ENCODE measurements at places on chromosomes 16 and 17.
A peak's percentile ranks its signal among the peaks of the same experiment; 100 is the strongest.

DNA sequence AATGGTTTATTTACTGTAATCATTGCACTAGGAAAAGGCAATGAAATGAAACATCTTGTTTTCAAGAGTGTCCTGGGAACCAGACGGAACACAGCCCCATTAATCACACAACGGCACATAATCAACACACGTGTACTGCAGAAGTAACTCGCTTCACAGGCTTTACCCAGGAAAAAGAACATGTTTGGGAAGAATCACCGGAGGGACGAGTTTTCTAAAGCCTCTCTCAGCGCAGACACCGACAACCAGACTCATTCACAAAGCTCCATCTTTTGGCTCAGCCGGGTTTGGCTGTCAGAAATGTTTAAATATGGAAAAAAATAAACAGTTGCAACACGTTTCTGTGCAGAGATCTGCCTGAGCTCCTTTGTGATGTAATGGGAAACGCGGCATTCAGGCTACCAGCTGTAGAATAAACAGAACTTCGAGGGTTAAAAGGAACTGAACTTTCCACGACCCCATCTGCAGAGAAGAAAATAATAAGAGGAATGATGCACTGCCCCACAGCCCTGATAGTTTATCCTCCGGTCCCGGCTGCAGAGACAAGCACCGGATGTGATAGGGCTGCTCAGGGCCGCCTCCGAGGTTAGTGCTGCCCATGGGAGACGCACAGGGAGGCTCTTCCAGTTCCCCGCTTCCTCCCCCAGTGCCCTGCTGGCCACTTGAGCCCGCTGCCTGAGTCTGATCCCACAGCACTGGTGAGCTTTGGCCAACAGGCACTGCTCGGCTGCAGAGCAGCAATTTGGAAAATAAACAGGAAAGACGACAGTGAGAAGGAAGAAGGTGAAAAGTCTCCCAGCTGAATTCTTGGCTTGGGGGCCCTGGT, 119.8 kb downstream of the HIC1 start:
- DNase-seq = no peak

DNA sequence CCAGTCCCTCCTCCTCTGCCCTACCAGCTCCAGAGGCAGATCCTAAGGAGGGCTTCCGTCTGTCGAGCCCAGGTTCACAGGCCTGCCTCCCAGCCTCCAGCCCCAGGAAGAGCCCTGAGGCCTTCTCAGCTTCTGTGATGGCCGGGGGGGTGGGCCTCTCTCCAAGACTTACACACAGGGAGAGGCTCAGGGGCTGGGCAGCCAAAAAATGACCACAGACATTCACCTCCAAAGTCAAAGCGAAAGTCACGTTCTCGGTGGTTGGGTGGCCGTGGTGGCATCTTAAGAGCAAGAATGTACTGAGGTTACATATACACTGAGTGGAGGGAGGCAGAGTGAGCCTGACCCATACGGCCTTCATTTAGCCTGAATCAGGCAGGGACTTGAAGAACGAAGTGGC, 119.1 kb downstream of the CCDC182 start:
- no peak for DNase-seq

GRCh38 chr16:54512467-54512995, 225.9 kb upstream of the IRX3 start:
- DNase-seq = no peak

DNA sequence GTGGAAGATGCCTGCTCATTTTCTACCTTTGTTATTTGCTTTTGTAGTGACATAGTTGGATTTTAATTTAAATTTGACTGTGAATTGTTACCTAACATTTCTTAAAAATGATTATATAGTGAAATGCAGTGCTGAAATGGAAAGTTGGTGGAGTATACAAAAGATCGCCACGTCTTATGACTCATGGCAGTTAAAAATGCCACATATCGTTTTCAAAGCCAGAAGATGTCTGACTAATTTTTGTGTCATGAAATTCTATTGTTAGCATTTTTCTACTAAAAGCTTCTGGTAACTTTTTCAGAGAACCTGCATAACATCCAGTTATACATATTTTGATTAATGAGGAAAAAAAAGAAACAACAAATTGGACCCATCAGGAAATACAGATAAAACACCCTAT, 20.6 kb downstream of the MAP2K4 start:
- peak; percentile 41 for DNase-seq

DNA sequence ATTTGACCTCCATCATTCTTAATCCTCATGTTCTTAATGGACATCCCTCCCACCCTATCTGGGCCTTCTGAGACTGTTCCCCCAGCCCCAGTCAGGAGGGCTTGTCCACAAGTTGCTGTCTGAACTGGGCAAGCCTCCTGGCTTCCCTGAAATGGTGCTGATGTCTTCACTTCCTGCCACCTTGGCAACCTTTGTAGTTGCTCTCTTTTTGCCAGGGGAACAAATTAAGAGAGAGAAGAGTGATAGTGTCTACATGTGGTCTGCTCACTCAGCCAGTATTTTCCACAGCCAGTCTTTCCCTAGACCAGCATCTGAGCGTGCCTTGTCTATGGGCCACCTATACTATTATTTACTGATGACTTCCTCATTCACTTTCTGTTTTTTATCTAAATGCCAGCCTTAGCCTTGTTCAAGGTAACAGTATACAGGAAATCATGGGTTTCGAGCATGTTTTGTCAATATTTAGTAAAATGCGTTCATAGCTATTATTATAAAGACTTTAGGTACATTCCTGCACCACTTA, 710.1 kb downstream of the MAF start:
- DNase-seq = no peak

DNA sequence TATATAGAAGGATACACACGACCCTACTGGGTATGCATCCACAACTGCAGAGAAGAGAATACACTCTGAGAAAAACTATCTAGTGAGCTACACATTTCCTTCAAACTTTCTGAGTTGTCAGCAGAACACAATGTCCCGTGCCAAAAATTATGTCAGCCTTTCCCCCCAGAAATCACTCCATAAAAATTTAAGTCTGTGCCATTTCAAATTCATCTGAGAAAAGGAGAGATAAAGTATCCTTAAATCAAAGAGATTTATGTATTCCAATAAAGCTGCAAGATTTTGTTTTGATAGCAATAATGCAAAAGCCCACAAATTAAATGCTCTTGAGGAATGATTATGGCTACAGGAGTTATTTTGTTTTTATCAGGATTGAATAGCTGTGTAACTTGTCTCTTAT, 760.1 kb downstream of the CDH11 start:
- no peak for DNase-seq

DNA sequence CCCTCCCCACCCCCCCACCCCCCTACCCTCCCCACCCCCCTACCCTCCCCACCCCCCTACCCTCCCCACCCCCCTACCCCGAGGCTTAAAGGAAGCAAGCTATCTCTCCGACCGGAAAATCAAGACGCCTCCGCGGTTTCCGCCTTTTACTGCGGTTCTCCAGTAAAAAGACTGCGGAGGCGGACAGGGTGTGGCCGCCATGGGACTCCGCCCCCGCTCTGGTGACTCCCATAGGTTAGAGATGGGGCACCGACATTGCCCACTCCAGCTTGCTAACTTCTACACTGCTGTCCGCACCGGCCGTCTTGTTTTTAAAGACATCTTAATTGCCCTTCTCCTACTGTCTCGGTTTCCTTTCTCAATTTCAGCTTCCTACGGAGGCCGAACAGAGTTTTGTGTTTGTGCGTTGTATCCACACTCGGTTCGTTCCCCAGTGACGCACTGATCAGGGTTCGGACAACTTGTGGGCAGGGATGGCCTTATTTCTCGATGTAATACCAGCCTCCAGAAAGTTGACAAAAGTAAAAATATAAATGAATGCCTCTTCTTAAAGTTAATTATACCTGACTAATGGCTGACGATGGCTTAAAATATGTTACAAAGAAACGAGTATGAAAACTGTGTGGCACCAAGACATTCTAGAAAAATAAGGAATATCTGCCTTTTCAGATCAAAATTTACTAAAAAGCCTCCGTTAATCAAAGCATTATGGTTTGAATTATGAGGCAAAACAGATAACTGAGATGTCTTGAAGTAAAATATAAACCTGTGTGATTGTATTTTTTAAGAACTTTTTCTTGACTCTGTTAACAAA, 1.1 kb upstream of the ZNF200 start:
- DNase-seq = no peak

DNA sequence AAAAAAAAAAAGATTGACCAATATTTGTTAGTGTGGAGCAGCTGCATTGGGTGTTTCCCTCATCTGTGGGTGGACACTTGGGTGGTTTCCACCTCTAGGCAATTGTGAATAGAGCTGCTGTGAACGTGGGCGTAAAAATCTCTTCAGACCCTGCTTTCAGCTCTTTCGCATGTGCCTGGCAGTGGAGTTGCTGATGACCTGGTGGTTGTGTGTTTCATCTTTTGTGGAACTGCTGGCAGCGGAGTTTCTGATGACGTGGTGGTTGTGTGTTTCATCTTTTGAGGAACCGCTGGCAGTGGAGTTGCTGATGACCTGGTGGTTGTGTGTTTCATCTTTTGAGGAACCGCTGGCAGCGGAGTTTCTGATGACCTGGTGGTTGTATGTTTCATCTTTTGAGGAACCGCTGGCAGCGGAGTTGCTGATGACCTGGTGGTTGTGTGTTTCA, 21.4 kb downstream of the ZC3H18 start:
- DNase-seq = no peak

GRCh38 chr16:31329671-31330552, 25.1 kb upstream of the ITGAX start:
- DNase-seq = no peak
